ENCODE measurements at places on chromosomes 1 and 21. TPM values are rescaled to one million over a fixed set of nuclear protein-coding genes. Genes with fewer than 3 reads are reported as not detected.

- no peak for DNase-seq
These were observed 5.9 kb downstream of the IGSF3 start for GRCh38 chr1:116661633-116662032.

DNA sequence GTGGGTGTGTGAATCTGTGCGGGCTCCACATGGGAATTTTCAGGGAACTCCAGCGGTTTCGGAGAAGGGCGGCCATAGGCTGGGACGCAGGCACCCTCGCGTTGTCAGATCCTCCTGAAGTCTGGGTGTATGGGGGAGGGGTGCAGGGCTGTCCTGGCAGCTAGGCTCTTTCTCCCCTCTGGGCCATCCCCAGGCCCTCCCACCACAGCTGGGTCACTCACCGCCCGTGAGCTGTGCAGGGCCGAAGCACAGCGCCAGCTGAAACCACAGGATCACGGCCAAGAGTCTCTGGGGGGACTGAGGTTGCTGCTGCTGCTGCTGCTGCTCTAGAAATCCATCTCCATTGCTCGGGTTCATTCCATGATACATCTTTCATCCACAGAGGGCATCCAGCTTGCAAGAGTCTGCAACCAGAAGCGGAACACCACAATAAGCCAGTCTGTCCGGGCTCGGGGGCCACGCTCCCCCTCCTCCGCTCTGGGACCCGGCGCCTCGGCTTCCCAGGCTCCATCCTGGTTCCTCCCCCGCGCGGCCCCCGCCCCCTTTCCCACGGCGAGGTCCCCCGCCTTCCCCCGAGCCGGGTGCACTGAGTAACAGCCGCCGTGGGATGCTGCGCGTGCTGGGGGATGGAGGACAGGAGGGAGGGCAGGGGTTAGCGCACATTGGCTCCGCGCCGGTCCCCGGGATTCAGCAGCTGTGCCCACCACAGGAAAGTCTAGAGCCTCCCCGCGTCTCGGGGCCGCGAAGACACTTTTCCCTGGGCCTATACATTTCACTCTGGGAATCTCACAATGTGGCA is 720 bp downstream of the SUSD4 start:
- no peak for DNase-seq

- no peak for DNase-seq
These were observed 3.1 kb upstream of the HUNK start for GRCh38 chr21:31869750-31870149.

- DNase-seq = no peak
These were observed 198.1 kb upstream of the KIAA0040 start for GRCh38 chr1:175390522-175391254.

DNA sequence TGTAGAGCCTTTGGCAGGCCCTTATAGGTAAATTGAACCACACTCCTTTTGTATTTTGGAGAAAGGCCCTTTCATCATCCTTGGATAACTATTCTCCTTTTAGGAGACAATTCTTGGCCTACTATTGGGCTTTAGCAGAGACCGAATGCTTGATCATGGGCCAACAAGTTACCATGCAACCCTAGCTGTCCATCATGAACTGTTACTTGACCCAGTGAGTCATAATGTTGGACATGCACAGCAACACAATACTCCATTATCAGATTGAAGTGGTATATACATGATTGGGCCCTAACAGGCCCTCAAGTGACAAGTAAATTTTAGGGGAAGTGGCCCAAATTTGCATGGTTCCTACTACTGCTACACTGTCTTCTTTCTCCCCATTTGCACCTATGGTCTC is 84.4 kb downstream of the CATSPERE start:
- DNase-seq = no peak

DNA sequence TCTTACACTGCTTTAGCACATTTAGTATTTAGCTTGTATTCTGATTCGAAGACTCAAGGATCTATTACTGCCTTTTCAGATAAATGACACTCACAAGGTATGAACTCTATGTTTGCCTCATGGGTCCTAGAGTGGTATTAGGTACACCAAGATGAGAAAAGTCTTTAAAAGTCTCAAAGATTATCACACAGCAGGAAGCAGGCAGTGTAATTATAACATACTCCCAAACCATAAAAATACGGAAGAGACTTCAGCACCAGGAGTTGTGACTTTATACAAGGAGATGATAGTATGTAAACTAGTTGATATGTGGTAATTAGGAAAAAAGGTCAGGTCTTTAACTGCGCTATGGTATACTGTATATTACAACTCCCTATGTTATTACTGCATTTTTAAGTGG is 11.2 kb upstream of the RCSD1 start:
- no peak for DNase-seq

DNA sequence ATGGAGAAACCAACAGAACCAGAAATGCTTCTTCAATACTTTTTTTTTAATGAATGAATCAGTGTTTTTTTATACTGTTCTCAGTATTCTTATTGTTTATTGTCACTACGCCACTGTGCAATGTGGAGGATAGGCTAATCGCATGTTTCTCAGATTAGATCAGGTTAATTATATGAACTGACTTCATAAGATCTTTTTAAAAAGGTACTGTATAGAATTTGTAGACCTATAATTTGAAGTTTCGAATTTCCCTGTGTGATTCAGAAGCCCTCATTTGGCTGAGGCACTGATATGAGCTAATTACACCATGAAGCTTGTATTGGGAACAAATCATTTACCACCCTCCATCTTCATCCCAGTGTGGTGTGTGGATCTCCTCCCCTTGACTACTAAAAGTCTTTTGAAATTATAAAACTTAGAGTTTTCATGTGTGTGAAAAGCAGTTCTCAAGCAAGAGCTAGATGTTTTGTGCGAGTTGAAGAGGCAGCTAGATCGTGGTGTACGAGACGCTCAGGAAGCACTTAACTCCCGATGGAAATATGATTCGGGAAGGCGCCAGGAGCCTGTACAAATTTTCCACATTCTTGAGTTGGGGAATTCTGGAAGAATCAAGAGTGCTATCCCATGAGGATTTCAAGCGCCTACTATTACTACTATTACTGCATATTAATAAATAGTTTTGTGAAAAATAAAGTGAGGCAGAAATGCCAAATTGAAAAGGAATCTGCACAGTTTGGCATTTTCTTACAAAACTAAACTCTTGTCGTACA is 52.1 kb upstream of the KCNE2 start:
- no peak for DNase-seq

GRCh38 chr21:22225299-22225698 is 1227.1 kb downstream of the NCAM2 start:
- no peak for DNase-seq

GRCh38 chr1:53274541-53275185 is 36.3 kb upstream of the MAGOH start:
- DNase-seq = no peak

- DNase-seq = no peak
These were observed 83.0 kb downstream of the RYR2 start for GRCh38 chr1:237124856-237125462.

GRCh38 chr21:16419188-16419921 is 689.6 kb downstream of the USP25 start:
- DNase-seq = no peak

- DNase-seq = no peak
These were observed 75.4 kb downstream of the SH3BGR start for GRCh38 chr21:39527067-39527595.

GRCh38 chr1:180301135-180301742 is 71.2 kb downstream of the LHX4 start:
- no peak for DNase-seq

GRCh38 chr1:40391688-40392145 is 18.2 kb downstream of the SMAP2 start:
- no peak for DNase-seq

GRCh38 chr1:154520333-154520732 is 18.1 kb upstream of the SHE start:
- no peak for DNase-seq

DNA sequence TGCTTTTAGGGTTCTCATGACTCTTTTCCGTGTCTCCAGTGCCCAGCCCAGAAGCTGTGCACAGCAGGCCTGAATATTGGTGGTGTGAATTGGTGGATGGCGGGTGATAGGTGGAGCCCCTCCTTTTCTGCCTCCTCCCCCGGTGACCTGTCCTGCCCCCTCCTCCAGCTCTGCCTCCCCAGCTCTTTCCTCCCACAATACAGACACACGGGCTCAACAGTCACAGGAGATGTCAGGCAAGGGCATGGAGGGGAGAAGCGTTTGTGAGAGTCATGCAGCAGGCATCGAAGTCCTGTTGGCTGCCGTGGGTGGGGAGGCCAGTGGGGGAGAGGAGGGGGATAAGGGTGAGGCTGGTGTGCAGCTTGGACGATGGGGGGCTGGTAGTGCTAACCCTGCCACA is 17.3 kb upstream of the TTC4 start:
- DNase-seq = no peak

DNA sequence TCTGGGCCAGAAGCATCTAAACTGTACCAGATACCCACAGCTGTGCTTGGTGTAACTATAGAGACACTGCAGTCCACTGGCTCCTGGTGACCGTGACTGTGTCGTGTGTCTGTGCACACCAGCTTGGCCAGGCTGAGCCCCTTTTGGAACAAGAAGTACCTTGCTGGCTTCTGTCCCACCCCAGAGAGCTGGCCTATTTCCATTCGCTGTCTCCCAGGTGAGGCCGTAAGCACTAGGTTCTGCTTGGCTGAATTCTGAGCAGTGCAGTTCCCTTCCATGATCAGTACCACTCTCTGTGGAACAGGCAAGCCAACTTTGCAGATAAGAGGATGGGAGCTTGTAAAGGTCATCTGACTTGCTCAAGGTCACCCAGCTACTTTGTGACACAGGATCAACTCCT is 119.9 kb upstream of the DNAH14 start:
- no peak for DNase-seq

DNA sequence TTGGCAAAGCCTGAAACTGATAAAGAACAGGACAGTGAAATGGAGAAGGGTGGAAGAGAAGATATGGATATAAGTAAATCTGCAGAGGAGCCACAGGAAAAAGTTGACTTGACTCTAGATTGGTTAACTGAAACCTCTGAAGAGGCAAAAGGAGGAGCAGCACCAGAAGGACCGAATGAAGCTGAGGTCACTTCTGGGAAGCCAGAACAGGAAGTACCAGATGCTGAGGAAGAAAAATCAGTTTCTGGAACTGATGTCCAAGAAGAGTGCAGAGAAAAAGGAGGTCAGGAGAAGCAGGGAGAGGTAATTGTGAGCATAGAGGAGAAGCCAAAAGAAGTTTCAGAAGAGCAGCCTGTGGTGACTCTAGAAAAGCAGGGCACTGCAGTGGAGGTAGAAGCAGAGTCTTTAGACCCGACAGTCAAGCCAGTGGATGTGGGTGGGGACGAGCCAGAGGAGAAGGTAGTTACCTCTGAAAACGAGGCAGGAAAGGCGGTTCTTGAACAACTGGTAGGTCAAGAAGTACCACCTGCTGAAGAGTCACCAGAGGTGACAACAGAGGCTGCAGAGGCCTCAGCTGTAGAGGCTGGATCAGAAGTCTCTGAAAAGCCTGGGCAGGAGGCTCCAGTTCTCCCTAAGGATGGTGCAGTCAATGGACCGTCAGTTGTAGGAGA is 16.3 kb downstream of the CCDC17 start:
- no peak for DNase-seq

- DNase-seq = no peak
These were observed 35.6 kb downstream of the DHCR24 start for GRCh38 chr1:54851406-54851805.

DNA sequence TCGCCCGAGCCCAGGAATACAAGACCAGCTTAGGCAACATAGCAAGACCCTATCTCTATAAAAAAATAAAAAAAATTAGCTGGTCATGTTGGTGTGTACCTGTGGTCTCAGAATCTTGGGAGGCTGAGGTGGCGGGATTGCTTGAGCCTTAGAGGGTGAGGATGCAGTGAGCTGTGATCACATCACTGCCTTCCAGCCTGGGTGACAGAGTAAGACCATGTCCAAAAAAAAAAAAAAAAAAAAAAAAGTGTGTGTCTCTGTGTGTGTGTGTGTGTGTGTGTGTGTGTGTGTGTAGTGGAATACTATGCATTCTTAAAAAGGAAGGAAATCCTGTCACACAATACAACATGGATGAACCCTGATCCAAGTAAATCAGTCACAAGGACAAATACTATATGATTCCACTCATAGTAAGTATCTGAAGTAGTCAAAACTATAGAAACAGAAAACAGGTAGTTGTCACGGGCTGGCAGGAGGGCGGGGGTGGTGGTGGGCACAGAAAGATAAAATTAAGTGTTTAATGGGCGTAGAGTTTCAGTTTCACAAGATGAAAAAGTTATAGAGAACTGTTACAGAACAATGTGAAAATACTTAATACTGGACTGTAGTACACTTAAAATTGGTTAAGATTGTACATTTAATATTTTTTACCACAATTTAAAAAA is 47.8 kb downstream of the SELENOF start:
- no peak for DNase-seq

GRCh38 chr1:111249960-111250359 is 22.4 kb downstream of the CHI3L2 start:
- DNase-seq = no peak

GRCh38 chr1:47849591-47850261 is 147.5 kb downstream of the TRABD2B start:
- no peak for DNase-seq

- no peak for DNase-seq
These were observed 225.2 kb downstream of the KCNH1 start for GRCh38 chr1:210908791-210909190.

The SELP gene
- total RNA-seq = 0.45 TPM

The MEX3A gene
- total RNA-seq = 0.05 TPM

The LIX1L gene
- total RNA-seq = 49.5 TPM

The HMGB4 gene
- not detected for total RNA-seq

The GALE gene
- 17.4 TPM for total RNA-seq

The GSTM1 gene
- 77.2 TPM for total RNA-seq

The NECTIN4 gene
- 0.15 TPM for total RNA-seq

The KLF17 gene
- not detected for total RNA-seq

Data from activated CD4-positive, alpha-beta T cell treated with anti-CD3 and anti-CD28 coated beads, Interleukin-2, amount 10 ng/mL, durations not matched to agents 7 days and 5 days (primary cell).